ENCODE measurements at places on chromosomes 6 and 20.
A peak's percentile ranks its signal among the peaks of the same experiment; 100 is the strongest.

DNA sequence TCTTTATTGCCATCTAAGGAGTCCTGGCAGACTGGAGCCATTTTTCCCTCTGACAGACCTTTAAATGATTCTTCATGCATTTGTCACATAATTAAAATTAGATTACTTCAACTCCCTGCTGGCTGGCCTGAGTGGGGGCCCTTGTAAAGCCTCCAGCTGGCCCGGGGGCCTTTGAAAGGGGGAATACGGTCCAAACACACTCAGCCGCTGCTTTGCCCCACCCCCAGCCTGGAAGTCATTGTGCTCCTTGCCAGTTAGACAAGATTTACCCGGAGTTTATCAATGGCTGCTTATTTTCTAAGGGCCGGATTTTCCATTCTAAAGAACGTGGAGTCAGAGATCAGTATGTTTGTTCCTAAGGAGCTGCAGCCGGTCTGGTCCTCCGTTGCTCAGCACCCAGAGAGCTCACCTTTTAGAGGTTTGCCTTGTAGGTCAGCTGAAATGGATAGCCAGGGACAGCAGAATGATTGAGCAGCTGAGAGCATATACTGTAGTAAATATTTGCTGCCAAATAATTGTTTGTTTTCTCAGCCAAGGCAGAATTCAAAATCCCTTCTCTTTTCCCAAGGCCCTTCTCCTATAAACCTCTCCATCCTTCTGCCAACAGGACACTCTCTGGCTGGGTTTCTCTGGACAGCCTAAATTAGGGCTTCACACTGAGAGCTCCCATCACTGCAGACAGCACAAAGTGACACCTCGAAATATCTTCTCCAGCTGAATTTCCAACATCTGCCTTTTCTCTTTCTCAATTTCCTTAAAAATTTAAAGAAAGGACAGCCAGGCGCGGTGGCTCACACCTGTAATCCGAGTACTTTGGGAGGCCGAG, 68.4 kb upstream of the RBM24 start:
- DNase-seq: peak; percentile 46

DNA sequence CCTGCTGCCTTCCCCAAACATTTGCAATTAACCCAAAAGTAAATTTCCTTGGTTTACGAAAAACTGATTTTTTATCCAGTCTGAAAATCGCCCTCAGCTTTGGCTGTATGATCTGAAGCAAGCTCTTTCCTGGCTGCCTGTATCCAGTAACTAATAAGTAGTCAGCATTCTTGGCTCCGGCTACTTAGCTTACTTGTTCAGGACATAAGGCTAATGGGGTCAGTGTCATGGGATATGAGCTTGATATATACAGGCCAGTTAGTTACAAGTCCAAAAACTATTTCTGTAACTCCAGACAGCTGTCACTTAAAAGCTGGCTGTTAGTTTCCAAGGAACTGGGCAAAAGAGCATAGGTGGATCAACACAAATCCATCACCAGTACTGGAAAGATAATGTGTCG, 56.2 kb downstream of the KHDC1L start:
- no peak for DNase-seq

GRCh38 chr20:33674294-33675135, at the start of gene NECAB3:
TSS of gene NECAB3 (minus strand) at chr20:33674428. CDS start at chr20:33674352, 76 bp downstream.
- DNase-seq: peak; percentile 71

DNA sequence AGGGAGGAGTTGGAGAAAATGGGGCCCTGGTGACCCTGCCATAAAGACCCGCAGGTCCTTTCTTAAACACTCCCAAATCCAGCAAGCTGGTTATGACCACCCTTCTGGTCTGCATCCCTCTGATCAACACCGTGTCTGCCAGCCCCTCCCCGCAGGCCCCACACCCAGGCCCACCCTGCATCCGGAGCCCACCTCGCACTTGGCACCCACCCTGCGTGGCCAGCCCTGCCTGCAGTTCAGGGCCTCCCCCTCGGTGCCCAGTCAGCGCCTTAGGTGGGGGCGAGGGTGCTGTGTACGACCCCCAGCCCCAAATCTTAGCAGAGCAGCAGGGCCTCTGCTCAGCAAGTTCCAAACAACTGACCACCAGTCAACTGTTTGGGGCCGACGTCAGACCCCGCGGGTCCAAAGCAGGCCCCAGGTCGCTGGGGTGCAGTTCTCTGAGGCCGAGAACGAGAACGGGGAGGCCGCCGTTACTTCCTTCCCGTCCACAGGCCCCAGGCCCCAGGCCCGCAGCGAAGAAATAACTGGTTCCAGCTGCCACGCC, 1.2 kb downstream of the ACSS1 start:
- no peak for DNase-seq

DNA sequence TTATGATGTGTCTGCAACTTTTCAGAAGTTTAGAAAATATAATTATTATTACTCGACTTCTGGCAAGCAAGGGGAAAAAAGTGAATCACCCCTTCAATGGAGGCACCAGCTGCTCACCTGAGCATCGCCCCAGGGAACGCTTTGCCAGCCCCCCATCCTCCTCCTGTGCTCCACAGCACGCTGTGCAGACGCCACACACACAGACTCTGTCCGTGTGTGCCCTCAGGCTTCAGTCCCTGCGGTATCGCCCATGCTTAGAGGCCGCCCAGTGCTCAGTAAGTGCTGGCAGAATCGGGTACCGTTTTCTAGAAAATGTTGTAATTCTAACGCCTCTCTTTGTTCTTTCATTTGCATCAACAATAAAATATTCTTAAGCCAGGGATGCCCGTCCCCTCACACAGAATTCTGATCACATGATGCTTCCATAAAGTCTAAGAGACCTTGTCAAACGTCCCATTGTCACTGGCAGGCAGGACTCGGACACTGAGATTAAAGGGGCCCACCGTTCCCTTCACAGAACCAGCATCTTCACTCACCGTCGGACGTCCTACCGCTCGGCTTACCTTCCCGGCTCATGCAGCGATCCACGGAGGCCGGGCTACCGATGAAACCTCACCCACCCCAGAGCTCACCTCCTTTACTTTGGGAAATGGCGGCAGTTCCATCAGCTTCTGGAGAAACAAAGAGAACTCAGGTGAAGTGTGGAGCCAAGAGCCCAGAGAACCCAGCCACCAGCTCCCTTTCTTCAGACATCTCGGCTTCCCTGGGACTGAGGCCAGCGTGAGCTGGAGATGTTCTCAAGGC, 105.5 kb downstream of the DLL1 start:
- no peak for DNase-seq

- peak; percentile 41 for DNase-seq
Observed at GRCh38 chr20:53872561-53873229, 197.7 kb downstream of the BCAS1 start.

DNA sequence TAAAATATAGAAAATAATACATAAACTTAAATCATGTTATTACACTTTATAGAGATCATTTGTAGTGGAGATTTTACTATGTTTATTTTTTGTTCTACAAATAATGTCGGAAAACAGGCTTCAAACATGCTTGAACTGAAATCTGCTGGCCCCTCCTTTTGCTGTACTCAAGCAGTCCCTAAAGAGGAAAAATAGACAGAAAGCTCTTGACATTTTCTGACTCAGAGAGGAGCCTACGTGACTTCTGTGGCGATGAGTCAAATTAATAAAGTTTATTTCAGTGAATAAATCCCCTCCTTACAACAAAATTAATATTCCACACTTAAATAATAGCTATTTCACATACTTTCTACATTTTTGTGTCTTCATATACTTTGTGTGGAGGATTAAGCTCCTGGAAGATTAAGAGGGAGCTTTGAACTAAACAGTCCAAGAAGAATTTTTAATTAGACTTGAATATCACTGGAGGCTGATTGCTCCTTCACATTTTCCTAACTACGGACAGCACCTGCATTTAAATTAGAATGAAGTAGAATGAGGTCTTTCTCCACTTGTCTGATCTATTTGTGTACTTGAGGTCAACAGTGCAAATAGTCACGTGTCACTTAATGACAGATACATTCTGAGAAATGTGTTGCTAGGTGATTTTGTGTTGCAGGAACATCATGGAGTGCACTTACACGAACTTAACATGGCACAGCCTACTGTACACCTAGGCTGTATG, 1.7 kb upstream of the TREM1 start:
- peak; percentile 22 for DNase-seq

GRCh38 chr6:68852791-68853190, 217.7 kb downstream of the ADGRB3 start:
- DNase-seq: no peak

- peak; percentile 84 for DNase-seq
Observed at GRCh38 chr6:105900125-105900937, 185.8 kb upstream of the PRDM1 start.

- DNase-seq: no peak
Observed at GRCh38 chr20:32111156-32111686, 1.7 kb downstream of the TM9SF4 start.

- DNase-seq: no peak
Observed at GRCh38 chr6:92380803-92381601, 1038.4 kb downstream of the EPHA7 start.

DNA sequence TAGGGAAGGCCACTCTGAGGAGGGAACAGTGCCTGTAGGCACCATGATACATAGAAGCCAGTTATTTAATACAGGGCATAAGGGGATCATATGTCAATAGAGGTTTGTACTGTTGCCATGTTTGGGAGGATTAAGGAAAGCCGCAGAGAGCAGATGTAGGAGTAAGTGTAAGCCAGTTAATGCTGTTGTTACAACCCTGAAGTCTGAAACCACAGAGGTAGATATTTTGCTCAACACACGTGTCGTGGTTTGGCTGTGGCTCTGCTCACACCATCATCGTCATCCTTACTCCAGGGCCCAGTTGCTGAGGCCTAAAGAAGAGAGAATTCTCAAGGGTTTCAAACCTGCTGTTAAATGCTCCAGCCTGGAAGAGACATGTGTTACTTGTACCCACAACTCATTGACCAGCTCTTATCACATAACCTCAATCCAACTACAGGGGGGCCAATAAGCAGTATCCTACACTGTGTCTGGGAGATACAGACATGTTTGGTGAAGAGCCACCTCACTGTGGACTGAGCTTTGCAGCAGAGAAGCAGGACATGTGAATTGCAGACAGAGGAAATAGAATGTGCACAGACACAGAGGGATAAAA, 31.0 kb upstream of the PSMF1 start:
- peak; percentile 5 for DNase-seq

DNA sequence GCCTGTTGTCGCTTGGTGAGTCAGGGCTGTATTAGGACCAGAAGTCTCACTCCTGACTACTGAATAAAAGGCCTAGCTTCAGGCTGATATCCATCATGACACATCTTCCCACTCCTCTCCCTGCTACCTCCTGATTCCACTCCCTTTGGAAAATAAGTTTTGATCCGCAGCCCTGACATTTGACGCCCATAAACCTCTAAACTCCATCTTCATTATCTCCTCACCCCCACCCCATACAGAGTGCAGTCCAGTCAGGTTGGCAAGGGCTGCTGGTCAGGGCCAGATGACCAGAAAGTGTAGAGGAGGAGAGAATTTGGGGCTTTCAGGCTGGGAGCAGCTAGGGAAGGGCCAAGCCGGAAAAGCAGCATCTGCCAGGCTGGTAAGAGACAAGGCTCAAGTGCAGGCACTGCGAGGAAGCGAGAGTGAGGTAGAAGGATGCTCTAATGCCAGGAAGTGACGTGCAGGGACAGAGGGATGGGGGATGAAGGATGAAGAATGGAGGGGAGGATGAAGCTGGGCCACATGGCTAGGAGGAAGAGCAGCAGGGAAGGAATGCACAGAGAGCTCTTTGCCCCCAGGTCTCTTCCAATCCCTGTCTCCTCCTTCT, 1.2 kb downstream of the GGT7 start:
- peak; percentile 1 for DNase-seq

DNA sequence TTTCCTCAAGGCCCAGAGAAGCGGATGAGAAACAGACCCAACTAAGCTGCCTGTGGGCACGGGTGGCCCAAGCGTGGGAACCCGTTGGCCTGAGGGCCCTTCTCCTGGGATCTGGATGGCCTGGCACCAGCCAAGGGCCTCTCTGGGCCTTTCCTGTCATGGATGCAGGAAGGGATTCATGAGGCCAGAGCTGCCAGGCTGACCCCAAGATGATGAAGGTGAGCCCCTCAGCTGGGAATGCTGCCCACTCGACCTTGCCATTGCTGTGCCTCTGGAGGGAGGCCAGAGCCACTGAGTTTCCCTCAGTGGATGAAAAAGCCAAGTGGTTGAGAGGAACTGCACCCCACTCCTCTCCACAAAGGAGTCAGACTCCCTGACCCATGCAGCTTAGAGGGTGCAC, 171.2 kb downstream of the VEGFA start:
- no peak for DNase-seq

DNA sequence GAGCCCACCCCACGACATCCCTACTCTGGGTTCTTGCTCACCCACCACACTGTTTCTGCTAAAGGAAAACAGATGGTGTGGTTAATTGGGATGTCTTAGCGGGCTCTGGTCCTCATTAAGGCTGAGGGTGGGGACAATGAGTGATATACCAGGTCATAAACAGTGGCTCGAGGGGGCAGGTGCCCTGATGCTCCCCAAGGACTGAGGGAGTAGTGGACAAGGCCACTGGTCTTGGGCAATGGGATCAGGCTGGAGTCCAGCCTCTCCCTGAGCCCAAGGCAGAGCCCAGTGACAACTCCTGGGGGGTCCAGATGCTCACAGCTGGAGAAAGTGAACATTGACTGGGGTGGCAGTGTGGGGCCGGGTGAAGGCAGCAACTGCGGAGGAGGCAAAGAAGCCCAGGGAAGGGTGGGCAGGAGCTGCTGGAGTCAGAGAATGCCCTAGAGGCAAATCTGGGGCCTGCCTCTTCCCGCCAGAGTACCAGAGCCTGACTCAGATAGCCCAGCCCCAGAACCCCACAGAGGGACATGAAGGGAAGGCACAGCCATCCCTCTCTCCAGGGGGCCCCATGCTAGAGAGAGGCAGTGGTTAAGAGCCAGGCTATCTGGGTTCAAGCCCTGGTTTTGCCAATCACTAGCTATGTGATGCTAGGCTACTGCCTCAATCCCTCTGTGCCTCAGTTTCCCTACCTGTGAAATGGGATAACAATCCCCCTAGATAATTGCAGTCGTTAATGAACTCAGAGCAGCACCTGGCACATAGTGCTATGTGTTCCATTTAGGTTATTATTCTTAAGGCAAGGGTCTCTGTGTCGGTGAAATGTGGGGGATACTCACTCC, 72.3 kb downstream of the MRPL14 start:
- peak; percentile 84 for DNase-seq

- peak; percentile 79 for DNase-seq
Observed at GRCh38 chr20:6590891-6591637, 176.4 kb upstream of the BMP2 start.

GRCh38 chr6:129793447-129793846, 67.7 kb downstream of the TMEM244 start:
- no peak for DNase-seq

GRCh38 chr20:20212675-20213096, 155.2 kb upstream of the INSM1 start:
- DNase-seq: no peak

DNA sequence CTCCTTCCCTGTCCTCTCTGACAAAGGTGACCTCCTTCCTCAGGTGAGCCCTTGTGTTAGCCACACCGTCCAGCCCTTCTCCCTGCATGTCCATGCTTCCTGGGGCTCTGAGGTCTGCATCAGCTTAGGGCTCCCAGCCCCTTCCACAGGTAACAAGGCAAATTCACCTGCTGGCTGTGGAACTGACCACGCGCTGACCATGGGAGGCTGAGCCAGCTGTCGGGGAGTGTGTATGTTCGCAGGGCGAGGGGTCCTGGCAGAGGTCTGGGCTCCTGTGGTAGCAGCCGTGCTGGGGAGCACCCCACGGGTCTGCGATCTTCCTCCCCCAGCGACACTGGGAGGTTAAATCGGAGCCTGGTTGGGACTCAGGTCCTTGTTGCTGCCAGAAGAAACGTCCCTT, 136.7 kb downstream of the PHACTR3 start:
- DNase-seq: no peak
